ENCODE measurements at places on chromosomes 6 and 20.

DNA sequence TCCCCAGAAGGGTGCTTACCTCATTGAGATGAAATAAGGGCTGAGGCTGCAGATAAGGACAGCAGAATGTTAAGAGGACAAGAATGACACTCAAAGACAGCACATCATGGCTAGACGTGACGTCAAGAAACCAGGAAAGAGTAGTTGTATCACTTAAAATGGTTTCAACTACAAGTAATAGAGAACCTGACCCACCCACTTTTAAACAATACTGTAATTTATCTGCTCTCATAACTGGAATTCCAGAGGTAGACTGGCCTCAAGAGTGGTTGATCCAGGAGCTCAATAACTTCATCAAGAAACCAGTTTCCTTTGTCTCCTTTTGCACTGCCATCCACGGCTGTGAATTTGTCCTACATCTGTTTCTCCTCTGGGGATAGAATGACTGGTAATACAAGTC lies 187.1 kb downstream of the EYA4 start:
- DNase-seq: no peak

- DNase-seq: peak; percentile 57
Measured at GRCh38 chr6:70375166-70375565, 38.1 kb upstream of the FAM135A start.

DNA sequence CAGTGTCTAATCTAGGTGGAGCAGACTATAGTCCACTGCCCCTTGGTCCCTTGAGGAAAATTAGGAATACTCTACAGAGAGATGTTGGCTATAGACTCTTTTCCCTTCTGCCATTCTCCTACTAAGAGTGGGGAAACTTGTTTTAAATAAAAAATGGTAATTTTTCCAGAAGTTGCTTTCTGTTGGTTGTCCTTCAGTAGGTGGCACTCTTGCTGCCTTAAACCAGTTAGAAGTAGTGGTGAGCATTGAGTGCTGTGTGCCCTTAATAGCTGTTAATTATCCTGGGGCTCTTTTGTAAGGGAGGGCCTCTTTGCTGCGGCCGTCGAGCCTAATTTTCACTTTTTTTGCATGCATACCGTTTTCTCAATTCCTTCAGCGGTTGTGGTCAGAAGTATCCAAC lies 2.8 kb downstream of the CMTR1 start:
- no peak for DNase-seq

- no peak for DNase-seq
Measured at GRCh38 chr6:17492350-17492749, 99.0 kb downstream of the CAP2 start.

- peak; percentile 50 for DNase-seq
Measured at GRCh38 chr6:168962886-168963285, 290.8 kb downstream of the THBS2 start.

- no peak for DNase-seq
Measured at GRCh38 chr20:46031701-46032254, 2.8 kb downstream of the SLC12A5 start.

GRCh38 chr6:163036160-163036645 lies 308.4 kb downstream of the PACRG start:
- peak; percentile 33 for DNase-seq

- no peak for DNase-seq
Measured at GRCh38 chr20:43554369-43554768, 4.5 kb upstream of the SGK2 start.

DNA sequence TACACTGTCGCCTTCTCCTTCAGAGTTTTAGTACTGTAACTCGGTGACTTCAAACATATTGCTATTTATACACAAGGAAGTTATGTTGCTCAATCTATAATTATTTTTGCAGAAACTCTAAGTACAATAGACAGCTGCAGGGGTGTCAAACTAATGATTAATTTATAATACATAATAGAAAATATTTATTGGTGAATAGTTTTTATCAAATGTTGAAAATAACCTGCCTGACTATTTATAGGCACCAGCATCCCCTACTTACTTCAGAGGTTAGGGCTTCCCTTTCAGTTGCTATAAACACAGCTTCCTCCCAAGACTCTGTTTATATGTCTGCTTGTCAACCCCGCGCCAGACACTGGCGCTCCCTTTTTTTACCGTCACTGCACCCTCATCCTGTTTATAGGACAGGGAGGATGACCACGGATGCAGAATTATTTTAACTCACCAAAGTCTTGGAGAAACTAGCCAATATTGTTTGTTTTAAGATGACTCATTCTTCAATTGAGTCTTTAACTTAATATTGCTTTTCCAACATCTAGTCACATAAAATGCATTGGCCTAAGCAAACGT lies 225.0 kb downstream of the ALDH8A1 start:
- DNase-seq: peak; percentile 31

DNA sequence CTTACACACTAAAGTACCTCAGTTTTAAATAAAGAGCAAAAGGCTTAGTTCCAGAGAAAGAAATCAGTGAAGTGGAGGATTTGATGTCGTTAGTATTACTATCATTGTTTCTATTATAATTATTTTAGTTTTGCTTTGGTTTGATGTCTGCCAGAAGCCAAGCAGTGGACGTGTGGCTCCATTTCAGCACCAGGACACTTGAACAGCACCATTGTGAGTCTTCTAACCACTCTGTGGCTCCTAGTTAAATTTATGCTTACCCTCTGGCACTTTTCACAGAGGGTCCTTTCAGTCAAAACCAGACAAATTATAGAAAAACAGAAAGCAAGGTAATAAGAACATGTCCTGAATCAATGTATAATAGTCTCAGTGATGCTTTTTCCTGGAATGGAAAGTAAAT lies 3.4 kb downstream of the COL9A1 start:
- no peak for DNase-seq

GRCh38 chr6:169950558-169950957 lies 199.1 kb downstream of the ERMARD start:
- no peak for DNase-seq

DNA sequence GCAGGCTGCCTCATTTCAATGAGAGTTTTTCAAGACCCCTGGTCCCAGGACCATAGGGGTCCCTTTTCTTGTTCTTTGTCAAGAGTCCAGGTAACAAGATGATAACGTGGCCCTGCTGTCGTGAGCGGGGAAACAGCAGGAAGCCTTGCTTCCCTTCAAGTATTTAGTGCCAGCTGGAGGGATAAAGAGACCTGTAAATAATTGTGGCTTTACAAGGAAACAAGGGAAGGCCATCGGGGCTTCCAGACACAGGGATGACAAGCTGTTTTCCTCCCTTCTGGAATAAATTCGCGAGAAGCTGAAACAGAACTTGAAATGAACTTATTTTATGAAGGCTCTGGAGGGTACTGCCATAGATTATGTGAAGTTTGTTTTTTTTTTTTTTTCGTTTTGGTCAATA lies 163.2 kb downstream of the SYNDIG1 start:
- DNase-seq: no peak

- no peak for DNase-seq
Measured at GRCh38 chr6:1762203-1762602, 152.5 kb downstream of the FOXC1 start.

All from fibroblast of skin of right quadriceps (primary cell).